ENCODE measurements at places on chromosomes 6 and 20.

DNA sequence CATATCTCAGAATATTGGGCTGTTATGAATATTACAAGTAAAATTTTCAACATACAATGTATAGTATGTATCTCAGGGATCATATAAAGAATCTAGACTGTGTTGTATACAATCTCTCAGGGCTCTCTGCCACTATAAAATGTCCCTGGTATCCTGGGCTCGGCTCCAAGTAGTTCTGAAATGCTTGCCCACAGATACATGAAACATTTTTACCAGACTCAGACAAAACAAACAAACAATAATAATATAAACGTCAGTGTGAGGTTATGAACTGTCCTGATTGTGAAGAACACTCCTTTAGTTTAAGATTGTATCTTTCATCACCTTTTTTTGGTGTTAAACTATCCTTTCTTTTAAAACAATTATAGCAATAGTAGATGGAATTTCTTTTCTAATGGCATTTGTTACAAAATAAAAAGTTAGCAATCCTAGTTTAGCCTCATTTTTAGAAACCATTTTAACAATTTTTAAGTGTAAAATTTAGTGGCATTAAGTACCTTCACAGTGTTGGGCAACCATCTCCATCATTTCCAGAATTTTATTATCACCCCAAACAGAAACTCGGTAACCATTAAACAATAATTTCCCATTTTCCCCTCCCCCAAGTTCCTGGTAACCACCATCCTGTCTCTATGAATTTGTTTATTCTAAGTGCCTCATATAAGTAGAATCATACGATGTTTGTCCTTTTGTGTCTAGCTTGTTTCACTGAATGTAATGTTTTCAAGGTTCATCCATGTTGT, 17.4 kb upstream of the LY86 start:
- no peak for DNase-seq

GRCh38 chr6:144896289-144896688, 611.2 kb downstream of the UTRN start:
- DNase-seq: no peak

- DNase-seq: no peak
These were observed 1.5 kb downstream of the TAF4 start for GRCh38 chr20:62063981-62064769.

DNA sequence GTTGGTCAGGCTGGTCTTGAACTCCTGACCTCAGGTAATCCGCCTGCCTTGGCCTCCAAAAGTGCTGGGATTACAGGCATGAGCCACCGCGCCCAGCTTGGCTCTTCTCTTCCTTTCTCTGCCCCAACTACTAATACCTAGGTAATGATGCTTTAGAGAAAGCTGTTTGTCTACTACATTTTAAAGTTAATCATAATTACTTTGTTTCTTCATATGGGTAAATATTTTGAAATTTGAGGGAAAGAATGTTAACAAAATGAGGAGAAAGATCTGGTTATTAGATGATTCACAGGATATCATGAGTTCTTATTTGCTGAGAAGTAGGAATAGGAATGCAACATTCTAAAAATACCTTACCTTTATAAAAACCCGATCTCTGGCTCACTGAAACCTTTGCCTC, 18.4 kb upstream of the PTPRK start:
- no peak for DNase-seq

GRCh38 chr6:140182821-140183220, 808.4 kb upstream of the CITED2 start:
- no peak for DNase-seq

DNA sequence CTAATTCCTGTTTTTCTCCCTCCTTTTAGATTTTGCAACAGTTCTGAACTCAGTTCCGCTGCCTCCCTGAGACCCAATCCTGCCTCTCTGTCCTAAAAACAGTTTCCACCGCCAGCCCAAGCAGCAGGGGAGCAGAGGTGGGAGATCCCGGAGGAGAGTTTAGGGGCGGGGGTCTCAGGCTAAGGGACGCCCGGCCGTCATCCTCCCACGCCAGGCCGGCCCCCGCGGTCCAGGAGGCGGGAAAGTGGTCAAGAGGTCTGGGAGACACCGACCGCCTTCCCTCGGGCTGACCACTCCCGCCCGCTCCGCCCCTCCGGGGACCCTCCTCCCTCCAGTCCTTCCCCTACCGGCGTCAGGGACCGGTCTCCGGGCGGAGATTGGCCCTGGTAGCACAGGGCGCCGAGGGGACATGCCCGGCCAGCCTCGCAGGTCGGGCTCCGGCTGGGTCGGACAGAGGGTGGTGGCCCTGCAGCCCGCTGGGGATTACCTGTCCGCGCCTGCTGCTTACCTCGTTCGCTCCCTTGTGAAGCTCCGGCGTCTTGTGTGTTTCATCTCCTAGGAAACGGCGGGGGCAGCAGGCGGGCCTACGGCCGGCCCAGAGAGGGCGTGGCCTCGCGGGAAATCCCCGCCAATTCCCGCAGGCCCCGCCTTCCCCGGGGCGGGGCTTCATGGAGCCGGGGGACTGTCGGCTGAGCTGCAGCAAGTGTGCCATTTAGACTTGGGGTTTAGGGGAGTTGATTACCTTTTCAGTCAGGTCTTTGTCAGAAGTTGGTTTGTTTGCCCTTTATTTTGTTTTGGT, at the start of gene MAK:
MAK (minus strand) TSS at position 545 of the 799 bp plus-strand sequence. CDS start 7,891 bp downstream, outside the sequence.
- peak; percentile 83 for DNase-seq

GRCh38 chr20:51488331-51488730, 54.2 kb downstream of the NFATC2 start:
- no peak for DNase-seq

GRCh38 chr6:41027241-41027640, 11.8 kb downstream of the UNC5CL start:
- DNase-seq: no peak

- no peak for DNase-seq
These were observed 842 bp downstream of the POLR1C start for GRCh38 chr6:43517505-43518357.

DNA sequence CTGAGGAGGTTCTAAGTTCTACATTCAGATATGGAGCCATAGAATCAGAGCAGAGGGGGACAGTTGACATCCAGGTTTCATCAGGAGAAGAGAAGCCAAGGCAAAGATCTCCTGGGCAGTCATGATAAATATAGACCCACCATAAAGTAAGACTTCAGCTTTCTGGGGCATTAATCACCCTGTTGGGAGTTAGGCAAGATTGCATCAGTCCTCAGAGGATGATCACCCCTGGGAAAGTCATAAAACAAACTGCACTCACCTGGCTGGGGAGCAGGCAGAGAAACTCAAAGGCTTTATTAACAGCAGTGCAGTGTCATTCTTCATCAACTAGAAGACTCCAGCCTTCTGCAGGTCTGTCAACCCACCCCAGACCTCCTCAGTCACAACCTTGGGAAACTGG, 301.3 kb upstream of the JARID2 start:
- no peak for DNase-seq

DNA sequence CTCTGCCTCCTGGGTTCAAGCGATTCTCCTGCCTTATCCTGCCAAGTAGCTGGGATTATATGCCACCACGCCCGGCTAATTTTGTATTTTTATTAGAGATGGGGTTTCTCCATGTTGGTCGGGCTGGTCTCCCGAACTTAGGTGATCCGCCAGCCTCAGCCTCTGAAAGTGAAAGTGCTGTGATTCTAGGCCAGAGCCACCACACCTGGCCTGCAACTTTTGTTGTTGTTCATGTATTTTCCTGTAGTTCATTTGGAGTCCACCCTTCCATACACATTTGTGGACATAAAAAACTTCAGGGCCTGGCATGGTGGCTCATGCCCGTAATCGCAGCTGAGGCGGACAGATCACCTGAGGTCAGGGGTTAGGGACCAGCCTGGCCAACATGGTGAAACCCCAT, 14.5 kb downstream of the HSPA1B start:
- no peak for DNase-seq

GRCh38 chr6:20092071-20092566, 120.2 kb downstream of the MBOAT1 start:
- peak; percentile 45 for DNase-seq

DNA sequence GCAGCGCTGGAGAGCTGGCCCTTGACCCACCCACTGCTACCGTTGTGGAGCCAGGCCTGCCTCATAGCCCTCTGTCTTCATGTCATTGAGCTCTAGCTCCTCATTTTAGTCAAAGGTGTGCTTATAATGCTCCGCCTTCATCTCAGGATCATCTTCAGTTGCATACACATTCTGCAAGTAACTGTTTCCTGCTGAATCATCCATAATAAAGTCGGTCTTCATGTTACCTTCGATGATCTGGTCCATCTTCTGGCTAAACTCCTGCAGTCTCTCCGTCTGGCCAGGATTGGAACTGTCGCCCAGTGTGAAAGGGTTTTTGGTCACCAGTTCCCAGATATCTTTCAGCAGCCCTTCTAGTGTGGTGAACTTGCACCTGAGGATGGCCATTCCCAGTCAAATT, 62.6 kb upstream of the ARMC2 start:
- DNase-seq: no peak

DNA sequence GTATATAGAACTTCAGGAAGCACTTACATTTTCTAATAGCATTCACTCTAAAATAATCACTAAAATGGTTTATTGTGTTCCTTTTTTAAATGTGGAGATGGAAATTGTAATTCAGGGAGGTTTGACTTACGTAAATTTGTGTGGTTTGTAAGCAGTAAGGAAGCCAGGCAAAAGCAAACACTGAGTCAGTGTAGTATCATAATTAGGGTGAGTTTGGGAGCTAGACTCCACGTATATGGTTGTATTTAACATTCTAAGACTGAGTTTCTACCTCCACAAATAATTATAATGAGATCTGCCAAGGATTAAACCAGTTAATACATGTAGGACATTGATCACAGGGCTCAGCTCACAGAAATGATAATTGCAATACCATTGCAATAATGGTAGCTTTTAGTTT, 425.5 kb downstream of the CBLN4 start:
- DNase-seq: no peak

GRCh38 chr6:79724816-79725215, 93.7 kb downstream of the SH3BGRL2 start:
- no peak for DNase-seq

GRCh38 chr6:85676086-85676729, 33.5 kb upstream of the SYNCRIP start:
- no peak for DNase-seq

GRCh38 chr6:115832786-115833185, 227.9 kb downstream of the FRK start:
- no peak for DNase-seq

GRCh38 chr20:37728635-37728983, 34.8 kb downstream of the CTNNBL1 start:
- no peak for DNase-seq

DNA sequence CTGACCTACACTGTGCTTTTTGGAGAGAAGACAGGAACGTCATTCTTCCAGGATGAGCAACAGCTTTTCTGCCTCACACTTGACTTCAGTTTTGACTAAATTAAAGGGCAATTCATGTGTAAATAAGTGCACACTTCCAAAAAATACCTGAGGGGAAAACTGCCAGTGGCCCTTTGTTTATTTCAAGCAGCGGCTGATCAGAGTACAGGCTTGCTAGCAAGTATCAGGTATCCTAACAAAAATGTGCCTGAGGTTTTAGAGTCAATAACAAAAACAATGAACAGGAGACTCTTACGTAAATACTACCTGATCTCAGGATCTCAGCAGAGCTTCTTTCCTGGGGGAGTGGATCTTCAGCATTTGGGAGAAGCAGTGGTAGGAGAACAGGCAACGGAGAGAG, 12.4 kb downstream of the LY86 start:
- no peak for DNase-seq

DNA sequence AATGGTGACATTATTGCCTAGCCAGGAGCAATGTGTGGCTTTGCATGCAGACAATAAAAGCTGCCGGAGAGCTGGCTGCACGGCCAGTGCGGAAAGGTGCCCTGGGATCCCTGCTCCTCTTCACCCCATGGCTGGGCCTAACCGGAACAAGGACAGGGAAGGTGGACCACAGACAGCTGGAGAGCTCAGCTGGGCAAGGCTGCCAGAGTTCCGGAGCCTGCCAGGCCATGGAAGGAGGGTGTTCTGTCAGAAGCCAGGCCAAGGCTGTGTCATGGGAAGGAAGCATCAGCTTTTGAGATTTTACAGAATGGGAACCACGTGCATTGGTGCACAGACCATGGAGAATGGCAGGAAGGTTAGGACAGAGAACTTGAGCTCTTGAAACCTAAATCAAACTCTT, 25.0 kb downstream of the MAP1LC3A start:
- no peak for DNase-seq

GRCh38 chr6:11770546-11771466, 7.8 kb downstream of the ADTRP start:
- DNase-seq: peak; percentile 20

- DNase-seq: no peak
These were observed 290.2 kb downstream of the BTBD3 start for GRCh38 chr20:12207875-12208274.

DNA sequence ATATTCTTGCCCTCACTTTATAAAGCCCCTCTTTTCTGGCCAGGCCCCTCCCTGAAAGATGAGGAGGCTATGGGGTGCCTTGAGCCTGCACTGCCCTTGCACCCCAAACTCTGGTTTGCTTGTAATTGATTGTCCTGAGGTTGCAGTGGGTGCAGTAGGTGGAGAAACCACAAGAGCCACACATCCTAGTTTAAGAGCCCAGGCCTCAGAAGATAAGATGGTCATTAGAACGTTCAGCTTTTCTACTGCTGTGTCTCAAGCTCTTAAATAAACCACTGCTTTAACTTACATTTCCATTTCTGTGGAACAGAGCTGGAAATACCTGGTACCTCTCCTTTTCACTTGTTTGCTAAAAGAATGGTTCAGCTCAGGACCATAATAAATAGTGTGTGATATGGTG, 9.0 kb downstream of the MRAP2 start:
- DNase-seq: no peak

GRCh38 chr6:101393251-101393828, at the start of gene GRIK2:
Gene GRIK2 (plus strand): TSS chr6:101393708.
- no peak for DNase-seq

DNA sequence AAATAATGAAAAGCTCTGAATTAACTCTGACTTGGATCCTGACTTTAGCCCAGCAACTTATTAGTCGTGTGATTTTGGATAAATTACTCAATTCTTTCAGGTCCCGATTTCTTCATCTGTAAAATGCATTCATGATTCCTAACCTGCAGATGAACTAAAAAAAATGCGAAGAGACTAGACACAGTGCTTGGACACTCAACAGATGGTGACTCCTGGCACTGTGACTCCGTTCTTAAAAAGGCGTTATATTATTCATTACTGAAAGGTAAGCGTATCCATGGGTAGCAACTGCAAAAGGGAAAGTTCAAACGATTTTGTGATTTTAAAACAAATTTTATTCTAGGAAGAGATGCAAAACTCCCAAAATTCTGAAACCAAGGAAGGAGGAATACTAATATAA, 226.3 kb downstream of the KIF16B start:
- no peak for DNase-seq

DNA sequence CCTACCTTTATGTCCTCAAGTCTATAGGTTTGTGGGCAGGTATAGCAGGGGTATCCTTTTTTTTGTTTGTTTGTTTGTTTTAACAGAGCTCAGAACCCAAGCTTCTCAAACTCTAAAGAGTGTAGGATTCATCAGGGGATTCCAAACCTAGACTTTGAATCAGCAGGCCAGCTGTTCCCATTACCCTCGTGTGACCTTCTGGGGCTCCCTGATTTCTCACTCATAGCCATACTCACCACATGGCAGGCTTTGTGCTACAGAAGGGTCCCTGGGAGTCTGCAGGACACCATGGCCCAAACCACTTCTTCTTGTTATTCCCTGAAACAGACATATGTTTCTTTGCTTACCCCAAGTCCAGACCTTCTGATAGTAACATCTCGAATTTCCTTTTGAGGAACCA, 350.8 kb upstream of the TSHZ2 start:
- DNase-seq: no peak

GRCh38 chr6:108694816-108695215, 134.1 kb downstream of the FOXO3 start:
- no peak for DNase-seq
